ENCODE measurements at places on chromosomes 12 and 14.
A peak's percentile ranks its signal among the peaks of the same experiment; 100 is the strongest.

DNA sequence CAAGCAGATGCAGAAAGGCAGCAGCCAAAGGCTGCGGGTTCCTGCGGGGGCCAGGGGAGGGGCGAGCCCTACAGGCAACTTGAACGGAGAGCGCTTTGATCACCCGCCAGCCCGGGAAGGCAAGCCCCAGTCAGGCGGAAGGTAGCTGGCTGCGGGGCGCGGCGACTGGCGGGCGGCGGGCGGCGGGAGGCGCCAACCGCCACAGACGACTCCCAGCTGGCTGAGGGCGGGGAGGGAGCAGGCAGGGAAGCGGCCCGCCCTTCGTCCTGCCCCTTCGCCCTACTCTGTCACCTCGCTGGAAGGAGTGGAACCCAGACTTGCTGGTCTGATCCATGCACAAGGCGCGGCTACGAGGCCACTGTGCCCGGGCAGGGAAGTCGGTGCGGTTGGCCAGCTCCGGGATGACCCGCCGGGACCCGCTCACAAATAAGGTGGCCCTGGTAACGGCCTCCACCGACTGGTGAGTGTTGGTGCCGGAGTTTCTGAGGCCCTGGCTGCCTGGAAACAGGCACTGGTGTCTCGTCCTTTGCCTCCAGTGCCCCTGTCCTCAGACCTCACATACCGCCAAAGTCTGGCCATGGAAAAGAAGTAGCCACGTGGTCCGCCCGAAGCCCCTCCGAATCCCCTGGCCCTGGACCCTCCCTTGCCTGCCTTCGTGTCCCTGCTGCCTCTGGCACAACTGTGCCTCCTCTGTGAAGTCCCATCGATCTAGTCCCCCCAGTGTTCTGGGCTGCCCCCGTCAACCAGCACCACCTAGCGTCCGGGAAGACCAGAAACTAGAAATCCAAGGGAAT lies 15.4 kb upstream of the CARMIL3 start:
- peak; percentile 66 for DNase-seq

DNA sequence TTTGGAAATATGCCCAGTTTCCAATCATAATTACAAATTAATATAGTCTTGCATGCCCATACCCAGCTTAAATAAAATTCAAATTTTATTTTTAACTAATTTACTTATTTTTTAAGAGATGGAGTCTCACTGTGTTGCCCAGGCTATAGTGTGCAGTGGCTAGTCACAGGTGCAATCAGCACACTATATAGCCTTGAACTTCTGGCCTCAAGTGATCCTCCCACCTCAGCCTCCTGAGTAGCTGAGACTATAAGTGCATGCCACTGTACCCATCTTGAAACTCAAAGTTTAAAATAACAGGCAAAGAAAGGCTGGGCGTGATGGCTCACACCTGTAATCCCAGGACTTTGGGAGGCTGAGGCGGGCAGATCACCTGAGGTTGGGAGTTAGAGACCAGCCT lies 10.3 kb downstream of the MLH3 start:
- no peak for DNase-seq

DNA sequence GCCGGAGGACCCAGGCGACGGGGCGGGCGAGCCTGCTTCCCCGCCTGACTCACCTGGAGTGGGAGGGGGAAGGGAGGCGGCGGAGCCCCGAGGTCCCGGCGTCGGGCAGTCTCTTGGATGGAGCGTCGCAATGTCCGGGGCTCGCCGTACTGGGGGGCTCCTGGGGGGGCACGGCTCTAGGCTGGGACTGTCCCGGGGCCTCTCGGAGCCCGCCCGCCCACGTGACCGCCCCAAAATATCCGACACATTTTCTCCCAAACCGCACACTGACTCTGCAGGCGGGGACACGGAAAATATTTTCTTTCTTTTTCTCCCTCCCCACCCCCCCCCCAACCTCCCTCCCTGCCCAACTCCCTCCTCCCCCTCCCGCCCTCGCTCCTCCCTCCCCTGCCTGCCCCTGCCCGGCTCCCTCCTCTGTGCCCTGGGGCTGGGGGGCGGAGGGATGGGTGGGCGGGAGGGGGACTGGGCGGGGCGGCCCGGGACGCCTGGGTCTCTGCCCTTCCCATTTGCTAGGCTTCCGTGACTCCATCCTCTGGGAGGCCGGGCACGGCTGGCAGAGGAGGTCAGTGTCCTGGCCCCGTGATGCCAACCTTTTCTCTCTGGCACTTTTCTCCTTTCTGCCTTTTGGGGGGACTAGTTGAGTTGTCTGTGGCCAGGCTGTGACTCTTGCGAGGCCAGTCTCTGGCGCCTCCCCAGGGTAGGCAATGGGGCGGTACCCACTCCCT lies at the start of gene RARG:
Gene RARG (minus strand): TSS at position 289 of the 725 bp plus-strand sequence. CDS start 4,664 bp downstream, outside the sequence.
- peak; percentile 86 for DNase-seq

- DNase-seq, result no peak
These were observed 44.1 kb upstream of the PZP start for GRCh38 chr12:9252256-9252655.

GRCh38 chr14:61153914-61154545 lies 127.1 kb downstream of the TMEM30B start:
- DNase-seq, result no peak

- DNase-seq, result no peak
These were observed 159.5 kb downstream of the VRK1 start for GRCh38 chr14:96956464-96957239.

GRCh38 chr14:68962681-68963080 lies 16.4 kb downstream of the ACTN1 start:
- no peak for DNase-seq

DNA sequence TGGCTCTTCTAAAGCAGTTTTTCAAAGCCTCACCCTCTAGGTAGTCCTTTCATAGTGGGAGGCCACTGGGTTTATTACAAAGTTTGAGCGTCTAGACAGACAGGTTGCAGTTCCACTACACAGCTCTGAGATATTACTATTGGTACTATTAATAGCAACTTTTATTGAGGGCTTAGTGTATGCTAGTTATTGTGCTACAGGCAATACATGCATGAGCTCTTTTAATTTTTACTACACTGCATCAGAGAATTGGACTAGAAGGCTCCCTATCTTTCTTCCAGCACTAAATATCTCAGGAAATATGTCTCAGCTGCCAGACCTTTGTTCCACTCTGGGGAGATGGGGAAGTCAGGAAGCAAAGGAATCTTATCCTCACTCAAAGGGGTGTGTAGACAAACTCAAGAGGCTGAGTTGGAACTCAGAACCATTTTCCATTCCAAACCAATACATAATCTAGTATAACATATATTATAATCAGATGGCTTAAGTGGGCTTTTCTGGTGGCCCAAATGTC lies 161.8 kb upstream of the SLC38A2 start:
- DNase-seq, result no peak

GRCh38 chr12:96014943-96015599 lies 18.9 kb upstream of the HAL start:
- no peak for DNase-seq

DNA sequence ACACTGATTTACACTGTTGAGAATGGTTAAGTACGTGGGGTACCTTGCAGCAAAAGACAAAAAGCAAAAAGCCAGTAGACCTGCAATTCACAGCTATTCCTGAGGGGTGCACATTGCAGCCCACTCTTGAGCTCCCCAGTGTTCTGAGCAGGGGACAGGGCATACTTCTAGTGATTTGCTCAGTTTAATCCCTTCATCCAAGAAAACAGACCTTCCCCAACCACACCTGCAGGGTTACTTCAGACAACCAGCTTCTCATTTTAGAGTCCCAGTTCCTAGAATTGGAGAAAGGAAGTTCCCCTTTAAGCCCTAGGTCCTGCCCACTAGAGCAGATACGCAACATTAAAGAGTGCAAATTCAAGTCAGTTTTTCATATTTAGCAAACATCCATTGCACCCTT lies 3.6 kb upstream of the WSB2 start:
- no peak for DNase-seq

- no peak for DNase-seq
These were observed 185.9 kb downstream of the ITPR2 start for GRCh38 chr12:26647088-26647487.

GRCh38 chr12:38157274-38157932 lies 159.2 kb upstream of the ALG10B start:
- DNase-seq, result no peak
